ENCODE measurements at places on chromosomes 12 and 14.

DNA sequence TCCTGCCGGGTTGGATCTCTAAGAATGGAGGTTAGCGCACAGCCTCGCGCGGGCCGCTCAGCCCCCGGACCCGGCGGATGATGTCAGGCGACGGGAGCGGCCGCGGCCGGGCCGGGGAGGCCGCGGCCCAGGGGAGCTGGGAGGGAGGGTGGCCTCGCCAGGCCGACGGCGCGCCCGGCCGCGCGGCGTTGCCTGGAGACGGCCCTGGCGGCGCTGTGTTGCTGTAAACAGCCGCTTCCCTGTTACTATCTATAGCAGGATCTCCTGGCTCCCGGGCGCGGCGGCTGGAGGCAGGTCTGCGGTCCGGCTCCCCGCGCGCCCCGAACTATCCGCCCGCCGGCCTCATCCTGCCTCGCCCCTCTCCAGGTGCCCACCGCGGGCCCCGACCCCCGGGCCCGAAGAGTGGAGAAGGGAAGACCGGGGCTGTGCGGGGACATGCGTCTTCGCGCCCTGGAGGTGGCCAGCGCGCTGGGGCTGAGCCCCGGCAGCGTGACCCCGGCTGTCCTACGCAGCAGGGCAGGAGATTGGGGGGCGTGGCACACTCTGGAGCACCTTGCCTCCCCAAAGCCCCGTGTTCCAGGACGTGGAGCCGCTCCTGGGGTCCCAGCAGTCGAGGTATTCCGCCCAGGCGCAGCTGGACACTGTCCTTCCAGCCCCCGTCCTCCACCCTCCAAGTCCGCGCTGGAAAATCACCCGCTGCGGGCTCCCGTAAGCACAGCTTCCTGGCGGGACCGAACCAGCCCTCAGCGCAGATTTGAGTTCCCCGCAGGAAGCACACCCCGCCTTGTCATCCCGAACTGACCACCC lies 1.4 kb upstream of the FOS start:
- peak; percentile 85 for DNase-seq

DNA sequence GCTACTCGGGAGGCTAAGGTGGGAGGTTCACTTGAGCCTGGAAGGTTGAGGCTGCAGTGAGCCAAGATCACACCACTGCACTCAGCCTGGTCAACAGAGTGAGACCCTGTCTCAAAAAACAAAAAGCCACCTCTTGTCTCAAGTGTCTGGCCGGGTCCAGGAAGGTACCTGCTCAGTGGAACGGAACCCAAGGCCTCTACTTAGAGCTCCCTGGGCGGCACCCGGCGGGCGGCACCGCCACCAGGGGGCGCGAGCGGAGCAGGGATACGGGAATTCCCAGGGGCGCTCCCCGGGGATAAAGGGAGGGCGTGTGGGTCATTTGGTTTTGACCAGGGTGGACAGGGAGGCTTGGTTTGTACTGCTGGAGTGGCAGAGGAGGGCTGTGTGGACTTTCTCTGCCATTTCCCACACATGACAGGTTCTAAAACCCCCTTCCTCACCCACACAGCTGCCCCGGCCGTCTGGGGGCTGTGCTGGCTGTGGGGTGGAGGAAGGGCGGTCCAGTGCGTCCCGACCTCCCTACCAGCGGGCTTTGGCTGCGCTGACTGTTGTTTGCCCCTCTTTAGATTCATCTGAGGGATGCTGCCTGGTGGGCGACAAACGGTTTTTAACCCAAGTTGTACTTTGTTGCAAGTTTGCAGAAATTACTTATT lies 91.4 kb downstream of the SETD3 start:
- DNase-seq: no peak

GRCh38 chr14:73457041-73457923 lies 1.1 kb downstream of the NUMB start:
- DNase-seq: no peak

DNA sequence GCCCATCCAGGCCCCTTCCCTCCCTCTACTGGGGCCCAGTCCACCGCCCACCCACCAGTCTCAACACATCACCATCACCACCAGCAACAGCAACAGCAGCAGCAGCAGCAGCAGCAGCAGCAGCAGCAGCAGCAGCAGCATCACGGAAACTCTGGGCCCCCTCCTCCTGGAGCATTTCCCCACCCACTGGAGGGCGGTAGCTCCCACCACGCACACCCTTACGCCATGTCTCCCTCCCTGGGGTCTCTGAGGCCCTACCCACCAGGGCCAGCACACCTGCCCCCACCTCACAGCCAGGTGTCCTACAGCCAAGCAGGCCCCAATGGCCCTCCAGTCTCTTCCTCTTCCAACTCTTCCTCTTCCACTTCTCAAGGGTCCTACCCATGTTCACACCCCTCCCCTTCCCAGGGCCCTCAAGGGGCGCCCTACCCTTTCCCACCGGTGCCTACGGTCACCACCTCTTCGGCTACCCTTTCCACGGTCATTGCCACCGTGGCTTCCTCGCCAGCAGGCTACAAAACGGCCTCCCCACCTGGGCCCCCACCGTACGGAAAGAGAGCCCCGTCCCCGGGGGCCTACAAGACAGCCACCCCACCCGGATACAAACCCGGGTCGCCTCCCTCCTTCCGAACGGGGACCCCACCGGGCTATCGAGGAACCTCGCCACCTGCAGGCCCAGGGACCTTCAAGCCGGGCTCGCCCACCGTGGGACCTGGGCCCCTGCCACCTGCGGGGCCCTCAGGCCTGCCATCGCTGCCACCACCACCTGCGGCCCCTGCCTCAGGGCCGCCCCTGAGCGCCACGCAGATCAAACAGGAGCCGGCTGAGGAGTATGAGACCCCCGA lies 6.8 kb upstream of the RNU7-1 start:
- DNase-seq: no peak

- DNase-seq: no peak
Measured at GRCh38 chr12:49689237-49689636, 18.0 kb downstream of the FMNL3 start.

DNA sequence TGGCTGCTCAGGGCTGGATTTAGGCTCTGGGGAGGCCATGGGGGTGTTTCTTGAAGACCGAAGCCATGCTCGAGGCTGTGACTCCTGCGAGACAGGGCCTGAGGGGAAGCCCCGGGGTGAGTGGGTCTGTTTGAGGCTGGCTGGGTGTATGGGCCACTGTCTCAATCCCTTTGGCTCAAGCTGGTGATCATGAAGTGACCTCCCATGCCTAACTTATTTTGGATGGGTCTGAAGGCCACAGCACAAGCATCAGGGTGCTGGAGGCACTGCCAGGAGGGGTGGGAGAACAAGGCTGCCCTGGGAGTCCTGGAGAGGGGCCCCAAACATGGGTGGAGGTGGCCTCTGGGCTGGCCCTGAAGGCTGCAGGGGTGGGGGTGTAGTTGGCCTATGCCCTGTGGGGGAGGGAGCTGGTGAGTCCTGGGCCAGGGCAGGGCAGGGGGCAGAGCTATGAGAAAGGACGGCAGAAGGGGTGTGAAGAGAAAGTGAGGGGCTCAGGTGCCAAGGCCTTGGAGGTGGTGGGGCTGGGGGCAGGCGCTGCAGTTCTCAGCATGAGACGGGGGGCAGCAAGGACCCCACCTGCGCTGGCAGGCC lies 100.9 kb downstream of the KIF26A start:
- DNase-seq: no peak

- no peak for DNase-seq
Measured at GRCh38 chr12:6632026-6632983, 3.5 kb downstream of the LPAR5 start.

DNA sequence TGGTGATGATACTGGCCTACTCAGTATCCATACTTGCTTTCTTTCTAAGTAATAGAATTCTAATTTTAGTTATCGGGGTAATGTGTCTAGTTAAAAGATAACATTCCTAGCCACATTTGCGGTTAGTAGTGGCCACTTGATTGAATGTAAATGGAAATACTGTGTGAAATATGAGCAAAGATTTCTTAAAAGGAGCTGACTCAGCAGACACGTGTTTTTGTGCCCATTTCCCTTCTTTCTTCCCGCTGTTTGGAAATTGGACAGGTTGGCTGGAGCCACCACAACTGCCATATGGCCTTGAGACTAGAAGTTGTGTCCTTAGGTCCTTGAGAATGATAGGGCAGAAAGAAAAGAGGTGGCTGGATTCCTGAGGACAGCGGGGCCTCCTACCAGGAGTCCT lies 19.8 kb upstream of the DCD start:
- no peak for DNase-seq

GRCh38 chr14:91021115-91021514 lies 39.3 kb downstream of the RPS6KA5 start:
- DNase-seq: no peak

DNA sequence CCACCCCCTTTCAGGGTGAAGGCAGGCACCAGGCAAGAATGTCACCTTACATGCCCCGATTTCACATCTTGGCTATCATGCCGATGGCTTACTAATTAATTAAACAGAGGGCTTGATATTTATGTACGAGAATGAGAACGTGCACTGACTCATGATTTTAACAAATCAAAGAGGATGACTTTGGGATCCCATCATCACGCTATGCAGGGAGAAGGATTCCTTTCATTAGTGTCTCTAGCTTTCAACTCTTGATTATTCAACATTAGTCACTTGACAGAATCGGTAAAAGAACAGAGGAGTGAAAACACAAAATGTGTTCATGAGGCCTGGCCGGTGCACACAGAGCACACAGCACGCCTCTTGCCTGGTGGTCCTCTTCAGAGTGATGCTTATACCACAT lies 80.6 kb downstream of the PRKAB1 start:
- no peak for DNase-seq

- no peak for DNase-seq
Measured at GRCh38 chr12:65490250-65490649, 211.8 kb downstream of the MSRB3 start.

- DNase-seq: peak; percentile 70
Measured at GRCh38 chr14:58298477-58299400, at the start of gene ARID4A. Gene ARID4A (plus strand): TSS chr14:58298555. CDS start chr14:58299855, 1,300 bp downstream.

DNA sequence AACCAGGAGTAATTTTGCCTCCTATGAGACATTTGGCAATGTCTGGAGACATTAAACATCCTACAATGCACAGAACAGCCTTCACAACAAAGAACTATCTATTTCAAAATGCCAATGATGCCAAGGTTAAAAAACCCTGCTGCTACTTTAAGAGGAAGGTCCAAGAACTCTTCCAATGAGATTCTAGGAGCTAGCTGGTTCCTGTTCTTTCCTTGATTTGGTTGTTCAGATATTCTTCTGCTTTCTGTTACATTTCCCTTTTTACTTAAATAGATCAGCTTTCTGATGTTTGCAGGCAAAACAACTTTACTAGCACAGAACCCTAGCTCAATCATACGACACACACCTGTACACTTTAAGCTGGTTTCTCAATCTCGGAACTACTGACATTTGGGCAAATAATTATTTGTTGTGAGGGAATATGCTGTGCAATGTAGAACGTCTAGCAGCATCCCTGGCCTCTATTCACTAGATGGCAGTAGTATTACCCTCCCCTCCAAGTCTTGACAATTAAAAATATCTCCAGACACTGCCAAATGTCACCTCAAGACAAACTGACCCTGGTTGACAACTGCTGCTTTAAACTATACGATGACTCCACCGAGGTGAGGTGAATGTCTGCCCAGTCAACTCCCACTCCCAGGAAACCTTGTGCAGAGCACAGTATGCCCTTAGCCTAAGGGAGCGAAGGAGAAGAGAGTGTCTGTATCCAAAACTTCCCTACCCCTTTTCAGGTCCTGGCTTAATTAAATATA lies 4.4 kb downstream of the BLTP3B start:
- DNase-seq: no peak

DNA sequence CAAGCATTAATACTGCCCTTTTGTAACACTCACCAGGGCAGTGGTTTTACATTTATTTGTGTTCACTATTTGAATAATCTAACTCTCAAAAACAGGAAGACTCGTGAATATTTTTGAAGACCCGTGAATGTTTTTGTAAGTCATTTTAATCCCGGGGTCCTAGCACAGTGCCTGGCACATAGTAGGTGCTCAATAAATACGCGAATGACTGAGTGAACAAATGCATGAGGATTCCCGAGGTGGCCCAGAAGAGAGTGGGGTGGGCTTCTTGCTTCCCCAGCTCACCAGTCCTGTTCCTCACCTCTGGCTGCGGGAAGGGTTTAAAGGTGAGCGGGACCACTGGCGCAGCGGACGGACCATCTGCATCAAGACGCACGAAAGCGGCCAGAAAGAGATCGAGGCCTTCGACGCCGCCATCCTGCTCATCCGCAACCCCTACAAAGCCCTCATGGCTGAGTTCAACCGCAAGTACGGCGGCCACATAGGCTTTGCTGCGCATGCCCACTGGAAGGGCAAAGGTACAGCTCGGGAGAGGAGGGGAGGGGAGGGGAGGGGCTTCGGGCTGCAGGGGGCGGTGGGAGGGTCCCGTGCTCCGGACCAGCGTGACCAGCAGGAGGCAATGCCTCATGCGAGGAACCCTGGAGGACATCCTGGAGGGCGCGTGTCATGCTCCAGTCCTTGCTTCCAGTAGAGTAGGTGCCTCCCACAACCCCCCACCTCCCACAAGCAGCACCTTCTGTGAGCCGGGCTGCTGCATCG lies 98.9 kb downstream of the CMKLR1 start:
- DNase-seq: no peak

DNA sequence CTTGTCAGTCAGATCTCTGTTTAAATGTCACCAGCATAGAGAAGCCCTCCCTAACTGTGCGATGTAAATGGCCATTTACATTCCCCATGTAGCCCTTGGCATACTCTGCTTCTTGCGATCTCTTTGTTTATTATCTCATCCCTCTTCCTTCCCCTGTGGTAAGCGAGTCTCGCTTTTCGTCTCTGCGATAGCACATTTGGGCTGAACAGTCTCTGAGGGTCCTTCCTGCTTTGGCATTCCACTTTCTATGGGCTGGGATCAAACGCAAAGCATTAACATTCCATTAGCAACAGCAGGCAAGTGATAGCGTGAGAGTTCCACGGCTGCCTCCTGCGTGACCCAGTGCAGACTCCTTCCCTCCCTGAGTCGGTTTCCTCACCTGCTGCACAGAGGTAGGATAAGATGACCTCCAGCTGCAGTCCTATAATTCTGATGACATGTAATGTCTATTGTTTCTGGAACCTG lies 61.4 kb upstream of the TUNAR start:
- DNase-seq: no peak

- DNase-seq: no peak
Measured at GRCh38 chr14:58128416-58128815, 23.6 kb downstream of the ARMH4 start.

DNA sequence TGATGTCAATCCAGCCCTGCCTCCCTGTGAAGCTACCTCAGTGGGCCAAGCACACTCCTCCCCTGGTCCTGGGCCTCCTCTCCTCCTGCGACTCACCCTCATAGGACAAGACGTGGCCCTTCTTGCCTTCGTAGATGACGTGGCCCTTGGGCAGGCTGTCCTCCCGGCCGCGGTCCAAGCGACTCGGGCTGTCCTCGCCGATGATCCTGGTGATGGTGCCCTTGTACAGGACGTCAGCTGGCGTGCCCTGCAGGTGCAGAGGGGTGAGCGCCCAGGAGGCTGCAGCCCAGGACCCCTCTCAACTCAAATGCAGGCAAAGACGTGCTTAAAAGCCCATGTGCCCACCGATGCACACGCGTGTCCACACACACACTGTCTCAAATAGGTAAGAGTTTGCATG lies 55.6 kb downstream of the RFLNA start:
- DNase-seq: no peak
